ENCODE measurements at places on chromosomes 5 and 9. TPM values are rescaled to one million over a fixed set of nuclear protein-coding genes. Genes with fewer than 3 reads are reported as not detected.
A peak's percentile ranks its signal among the peaks of the same experiment; 100 is the strongest.

DNA sequence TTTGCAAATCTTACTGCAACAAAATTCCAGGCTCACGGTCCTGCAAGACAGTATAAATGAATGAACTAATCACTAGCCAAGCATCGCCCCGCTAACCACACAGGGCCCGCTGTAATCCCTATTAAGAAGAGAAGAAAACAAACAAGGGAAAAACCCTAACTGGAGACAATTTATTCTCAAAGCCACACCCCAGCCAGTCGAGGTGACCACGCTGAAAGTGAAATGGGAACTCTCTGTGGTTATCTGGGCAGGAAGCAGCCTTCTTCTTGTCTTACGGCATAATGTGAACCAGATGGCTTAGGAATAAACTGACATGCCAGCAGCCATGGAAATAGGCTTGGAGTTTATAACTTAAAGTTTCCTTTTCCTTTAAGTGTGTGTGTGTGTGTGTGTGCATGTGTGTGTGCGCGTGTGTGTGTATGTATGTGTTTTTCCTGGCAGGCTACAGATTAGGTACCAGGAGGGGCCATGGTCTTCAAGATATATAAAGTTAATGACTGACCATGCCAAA, 120.2 kb downstream of the SEMA6A start:
- peaks cover 46% of the 10 kb centered on the region for H3K36me3 ChIP-seq
- H3K27me3 ChIP-seq: no peaks in the 10 kb centered on the region

- H3K36me3 ChIP-seq: no peaks in the 10 kb centered on the region
- H3K4me1 ChIP-seq: no peaks in the 10 kb centered on the region
- no peak overlapping the region for H3K27ac ChIP-seq
- peaks cover 7% of the 10 kb centered on the region for H3K27me3 ChIP-seq
Observed at GRCh38 chr5:141910271-141910673, 13.4 kb upstream of the DELE1 start.

DNA sequence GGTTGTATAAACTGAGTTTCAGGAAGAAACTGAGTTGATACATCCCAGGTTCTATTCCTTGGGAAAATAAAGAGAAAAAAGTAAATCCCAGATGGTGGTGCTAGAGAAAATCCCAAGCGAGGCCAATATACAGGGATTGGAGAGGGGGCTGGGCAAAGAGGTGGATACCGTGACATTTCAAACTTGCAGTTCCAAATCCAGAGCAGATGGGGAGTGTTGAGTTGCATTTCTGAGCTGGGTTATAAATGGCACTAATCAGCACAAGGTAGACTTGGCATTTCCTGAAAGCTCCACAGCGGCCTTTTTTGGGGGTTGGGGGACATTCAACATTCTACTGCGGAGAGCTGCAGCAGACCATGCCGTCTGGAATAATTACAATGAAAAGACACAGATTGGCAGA, 224.4 kb downstream of the NXNL2 start:
- no peak overlapping the region for H3K27ac ChIP-seq
- no peak for DNase-seq
- no peaks in the 10 kb centered on the region for H3K36me3 ChIP-seq

GRCh38 chr5:178340637-178341036, 108.0 kb upstream of the PHYKPL start:
- H3K36me3 ChIP-seq: no peaks in the 10 kb centered on the region
- no peak overlapping the region for H3K27ac ChIP-seq
- no peak overlapping the region for H3K4me3 ChIP-seq
- peaks cover 8% of the 10 kb centered on the region for H3K4me1 ChIP-seq

DNA sequence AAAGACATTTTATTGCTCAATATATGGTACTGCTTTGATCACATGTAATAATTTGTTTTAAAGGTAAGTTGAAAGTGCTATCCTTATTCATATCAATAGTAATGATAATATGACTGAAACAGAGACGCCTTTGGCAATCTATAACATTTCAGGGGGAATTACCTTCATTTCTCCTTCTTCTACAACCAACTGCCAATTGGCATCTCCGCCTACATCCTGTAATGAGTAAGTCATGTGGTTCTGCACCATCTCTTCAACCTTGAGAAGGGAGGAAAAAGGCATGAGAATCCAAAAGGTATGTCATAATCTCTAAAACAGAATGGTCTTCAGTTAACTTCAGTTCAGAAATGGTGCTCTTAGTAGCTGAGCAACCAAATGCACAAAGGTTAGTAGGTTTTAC, 52.4 kb downstream of the HMGCR start:
- H3K27me3 ChIP-seq: no peaks in the 10 kb centered on the region
- H3K27ac ChIP-seq: no peak overlapping the region
- no peak for DNase-seq
- peaks cover 50% of the 10 kb centered on the region for H3K36me3 ChIP-seq
- H3K4me3 ChIP-seq: no peak overlapping the region
- no peaks in the 10 kb centered on the region for H3K4me1 ChIP-seq

DNA sequence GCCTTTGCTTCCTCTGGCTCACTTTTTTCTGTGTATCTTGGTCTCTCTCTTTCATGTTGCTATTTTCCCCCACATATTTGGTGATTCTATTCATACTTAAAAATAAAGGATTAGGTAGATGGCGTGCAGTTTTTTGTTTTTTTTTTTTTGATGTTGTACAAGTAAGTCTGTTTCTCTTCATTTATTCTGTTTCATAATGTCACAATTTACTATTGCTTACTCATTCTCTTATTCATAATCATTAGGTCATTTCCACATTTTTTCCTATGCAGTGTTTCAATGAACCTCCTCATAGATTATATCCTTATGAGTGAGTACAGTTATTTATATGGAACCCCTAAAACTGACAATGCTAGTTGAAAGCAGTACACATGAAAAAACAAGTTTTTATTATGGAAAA, 136.3 kb downstream of the APBA1 start:
- no peaks in the 10 kb centered on the region for H3K4me1 ChIP-seq
- no peak for DNase-seq
- no peaks in the 10 kb centered on the region for H3K27me3 ChIP-seq
- H3K27ac ChIP-seq: no peak overlapping the region
- H3K36me3 ChIP-seq: no peaks in the 10 kb centered on the region

- H3K36me3 ChIP-seq: no peaks in the 10 kb centered on the region
- no peak overlapping the region for H3K27ac ChIP-seq
- no peak overlapping the region for H3K4me3 ChIP-seq
- no peak for DNase-seq
- H3K4me1 ChIP-seq: no peaks in the 10 kb centered on the region
Observed at GRCh38 chr9:27614551-27614950, 41.3 kb upstream of the C9orf72 start.

DNA sequence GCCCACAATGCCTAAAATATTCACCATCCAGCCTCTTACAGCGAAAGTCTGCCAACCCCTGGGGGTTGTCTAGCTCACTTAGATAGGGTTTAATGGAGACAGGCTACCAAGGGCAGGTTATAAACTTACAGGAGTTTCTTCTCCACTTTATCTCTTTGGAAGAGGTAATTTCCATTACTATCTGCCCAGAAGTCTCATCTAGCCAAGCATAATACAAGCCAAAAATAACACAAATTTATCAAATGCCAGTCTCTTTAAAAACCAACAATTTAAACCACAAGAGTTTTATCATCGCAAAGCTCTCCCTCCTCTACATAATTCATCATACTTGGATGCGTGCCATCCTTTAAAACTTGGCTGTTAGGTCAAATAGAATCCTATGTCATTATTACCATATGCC, 6.2 kb downstream of the RBM22 start:
- no peak overlapping the region for H3K27ac ChIP-seq
- no peak overlapping the region for H3K4me3 ChIP-seq
- H3K27me3 ChIP-seq: no peaks in the 10 kb centered on the region

- no peak overlapping the region for H3K4me3 ChIP-seq
- no peak overlapping the region for H3K27ac ChIP-seq
- H3K36me3 ChIP-seq: no peaks in the 10 kb centered on the region
- no peaks in the 10 kb centered on the region for H3K27me3 ChIP-seq
- H3K4me1 ChIP-seq: peaks cover 4% of the 10 kb centered on the region
- DNase-seq: no peak
Observed at GRCh38 chr5:354581-355378, 33.3 kb downstream of the AHRR start.

- no peak overlapping the region for H3K4me3 ChIP-seq
- no peak overlapping the region for H3K27ac ChIP-seq
- peaks cover 45% of the 10 kb centered on the region for H3K27me3 ChIP-seq
Observed at GRCh38 chr5:73433272-73433981, 15.2 kb downstream of the FOXD1 start.

GRCh38 chr5:142225141-142225540, 99.7 kb downstream of the SPRY4 start:
- peaks cover 14% of the 10 kb centered on the region for H3K4me1 ChIP-seq
- H3K27ac ChIP-seq: no peak overlapping the region
- no peak overlapping the region for H3K4me3 ChIP-seq
- H3K36me3 ChIP-seq: no peaks in the 10 kb centered on the region
- H3K27me3 ChIP-seq: no peaks in the 10 kb centered on the region

DNA sequence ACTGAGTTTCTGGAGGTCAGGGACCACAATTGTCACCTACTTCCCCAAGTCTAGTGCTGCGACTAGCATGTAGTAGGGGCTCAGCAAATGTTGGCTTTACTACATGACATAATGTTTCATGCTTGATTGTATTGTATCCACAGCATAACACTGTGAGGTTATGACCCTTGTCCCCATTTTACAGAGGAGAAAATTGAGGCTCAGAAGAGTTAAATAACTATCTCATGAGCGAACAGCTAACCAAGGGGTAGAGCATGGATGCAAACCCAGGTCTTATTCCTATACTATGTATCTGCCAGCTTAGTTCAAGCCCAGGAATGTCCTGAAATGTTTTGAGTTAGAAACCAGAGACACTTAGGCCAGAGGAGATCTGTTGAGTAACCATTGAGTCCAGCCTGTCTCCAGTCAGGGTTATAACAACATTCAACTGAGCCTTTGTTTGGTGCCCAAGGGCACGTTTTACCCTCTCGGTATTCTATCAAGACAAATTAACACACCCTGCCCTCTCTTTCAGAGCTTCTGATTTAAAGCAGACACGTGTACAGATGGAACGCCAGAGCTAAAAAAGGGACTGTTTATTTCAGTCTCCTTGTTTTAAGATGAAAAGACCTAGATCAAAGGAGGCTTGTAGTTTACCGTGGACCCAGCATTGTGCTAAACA, 16.5 kb downstream of the ANGPTL2 start:
- no peak for DNase-seq
- H3K27me3 ChIP-seq: no peaks in the 10 kb centered on the region
- H3K4me1 ChIP-seq: peaks cover 4% of the 10 kb centered on the region

DNA sequence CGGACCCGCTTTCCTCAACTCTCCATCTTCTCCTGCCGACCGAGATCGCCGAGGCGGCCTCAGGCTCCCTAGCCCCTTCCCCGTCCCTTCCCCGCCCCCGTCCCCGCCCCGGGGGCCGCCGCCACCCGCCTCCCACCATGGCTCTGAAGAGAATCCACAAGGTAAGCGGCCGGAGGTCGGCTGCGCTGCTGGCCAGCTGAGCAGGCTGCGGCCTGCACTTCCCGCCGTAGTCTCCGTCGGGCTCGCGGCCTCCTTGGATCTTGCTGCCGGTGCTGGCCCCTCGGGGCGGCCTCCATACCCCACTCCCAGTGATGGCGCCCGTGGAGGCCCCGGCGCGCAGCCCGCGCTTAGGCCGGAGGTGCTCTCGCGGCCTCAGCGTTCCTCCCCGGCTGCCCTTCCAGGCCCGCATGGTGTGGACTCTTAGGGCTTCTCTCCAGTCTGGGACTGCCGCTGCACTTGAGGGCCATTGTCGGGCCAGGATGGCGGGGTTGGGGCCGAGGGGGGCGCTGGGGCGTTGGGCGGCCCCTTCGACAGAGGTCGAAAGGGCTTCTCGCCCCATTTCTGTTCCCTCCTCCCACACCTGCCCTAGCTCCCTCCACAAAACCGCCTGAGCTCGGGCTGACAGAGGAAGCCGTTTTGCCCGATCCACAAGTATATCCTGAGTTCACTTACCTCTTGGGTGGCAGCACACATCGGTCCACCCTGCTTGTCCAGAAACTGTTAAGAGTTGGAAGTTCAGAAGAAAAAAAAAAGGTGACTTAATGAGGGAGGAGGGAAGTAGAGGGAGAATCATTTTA, 714 bp downstream of the UBE2D2 start:
- no peaks in the 10 kb centered on the region for H3K27me3 ChIP-seq
- peak overlapping the region; percentile 90 for H3K4me3 ChIP-seq
- peaks cover 10% of the 10 kb centered on the region for H3K36me3 ChIP-seq

GRCh38 chr9:121261107-121261460, 6.9 kb upstream of the GSN start:
- DNase-seq: peak; percentile 37
- no peaks in the 10 kb centered on the region for H3K36me3 ChIP-seq
- no peaks in the 10 kb centered on the region for H3K27me3 ChIP-seq
- H3K4me3 ChIP-seq: no peak overlapping the region

DNA sequence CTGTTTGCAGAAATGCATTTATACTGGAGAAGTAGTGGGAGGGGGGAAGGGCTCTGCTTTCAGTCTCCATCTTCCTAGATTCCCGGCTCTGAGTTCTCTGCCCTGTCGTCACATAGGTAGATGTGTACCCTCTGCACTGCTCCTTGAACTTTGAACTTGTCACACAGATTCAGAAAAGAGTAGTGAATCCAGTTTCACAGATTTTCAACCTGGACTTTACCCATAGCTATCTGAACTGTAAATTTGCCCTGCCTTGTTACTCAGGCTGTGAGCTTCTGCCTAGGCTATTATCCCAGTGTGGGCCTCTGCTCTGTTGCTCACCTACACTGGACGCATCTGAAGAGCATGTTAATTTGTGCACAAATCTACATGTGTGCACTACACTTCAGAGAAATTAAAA, 12.8 kb upstream of the C9orf152 start:
- no peaks in the 10 kb centered on the region for H3K36me3 ChIP-seq
- H3K27ac ChIP-seq: peak overlapping the region; percentile 58
- DNase-seq: peak; percentile 97
- no peaks in the 10 kb centered on the region for H3K27me3 ChIP-seq
- H3K4me3 ChIP-seq: no peak overlapping the region

GRCh38 chr9:32524892-32525708, 896 bp downstream of the RIGI start:
- DNase-seq: peak; percentile 76
- H3K36me3 ChIP-seq: no peaks in the 10 kb centered on the region
- peak overlapping the region; percentile 59 for H3K4me3 ChIP-seq

DNA sequence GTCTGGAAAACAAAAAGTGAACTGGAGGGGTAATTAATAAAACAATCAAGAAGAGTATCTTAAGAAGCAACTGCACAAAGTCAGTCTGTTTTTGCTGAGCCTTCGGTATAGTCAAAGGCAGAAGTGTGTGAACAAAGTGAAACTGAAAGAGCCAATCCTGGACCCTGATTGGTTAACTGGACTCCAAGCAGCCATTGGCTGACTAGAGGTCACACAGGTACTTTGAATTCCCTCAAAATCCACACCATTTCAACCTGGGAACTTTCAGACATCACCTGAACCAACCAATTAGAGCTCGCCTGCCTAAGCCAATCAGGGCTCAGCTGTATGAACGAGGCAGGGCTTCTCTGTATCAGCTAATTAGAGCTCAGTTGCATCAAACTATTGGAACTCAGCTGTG, 286.7 kb downstream of the TLE4 start:
- no peak overlapping the region for H3K4me3 ChIP-seq
- H3K27me3 ChIP-seq: no peaks in the 10 kb centered on the region

PTGDS gene
- polyA plus RNA-seq: 4.6 TPM

PRLR gene
- polyA plus RNA-seq: 56.0 TPM

PCDHGA12 gene
- polyA plus RNA-seq: 0.81 TPM

WNT8A gene
- polyA plus RNA-seq: not detected

PLAC8L1 gene
- polyA plus RNA-seq: 0.54 TPM

EQTN gene
- polyA plus RNA-seq: 0.34 TPM

DTWD2 gene
- 5.9 TPM for polyA plus RNA-seq

STPG3 gene
- 3.4 TPM for polyA plus RNA-seq

TAF11L10 gene
- not detected for polyA plus RNA-seq

UTP15 gene
- polyA plus RNA-seq: 12.0 TPM

CTNND2 gene
- polyA plus RNA-seq: 2.8 TPM

CCNO gene
- not detected for polyA plus RNA-seq

SLC4A9 gene
- 0.22 TPM for polyA plus RNA-seq

Data from large intestine (tissue), 12 donors.